Renal pelvis (tissue), 12 donors: ENCODE measurements at places on chromosomes 7 and 10. TPM values are rescaled to one million over a fixed set of nuclear protein-coding genes. Genes with fewer than 3 reads are reported as not detected.

GRCh38 chr10:110370006-110370405 is 65.3 kb upstream of the SMNDC1 start:
- no peak for DNase-seq

DNA sequence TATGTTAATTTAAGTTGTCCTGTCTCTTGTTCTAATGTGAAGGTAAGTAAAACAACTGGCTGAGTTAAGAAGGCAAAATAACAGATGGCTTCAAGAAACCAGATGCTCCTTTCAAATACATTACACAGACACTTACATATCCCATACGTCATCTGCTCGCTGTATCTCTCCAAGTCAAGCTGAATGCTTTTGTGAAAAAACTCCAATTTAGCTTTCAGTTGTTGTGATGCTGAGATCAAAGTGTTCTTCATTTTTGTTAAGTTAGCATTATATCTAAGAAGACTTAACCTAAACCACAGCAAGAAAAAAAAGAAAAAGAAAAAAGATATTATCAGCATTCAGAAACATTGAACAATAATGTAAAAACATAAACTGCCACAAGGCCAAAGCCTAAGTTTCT is 18.5 kb upstream of the ERLIN1 start:
- no peak for DNase-seq

DNA sequence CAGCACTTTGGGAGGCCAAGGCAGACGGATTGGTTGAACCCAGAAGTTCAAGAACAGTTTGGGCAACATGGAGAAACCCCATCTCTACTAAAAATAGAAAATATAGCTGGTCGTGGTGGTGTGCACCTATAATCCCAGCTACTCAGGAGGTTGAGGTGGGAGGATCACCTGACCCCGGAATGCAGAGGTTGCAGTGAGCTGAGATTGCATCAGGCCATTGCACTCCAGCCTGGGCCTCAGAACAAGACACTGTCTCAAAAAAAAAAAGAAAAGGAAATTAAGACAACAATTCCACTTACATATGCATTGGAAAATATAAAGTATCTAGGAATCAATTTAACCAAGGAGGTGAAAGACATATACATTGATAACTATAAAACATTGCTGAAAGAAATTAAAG is 7.2 kb upstream of the OGDH start:
- no peak for DNase-seq

GRCh38 chr7:154873500-154874121 is 129.3 kb downstream of the PAXIP1 start:
- no peak for DNase-seq

- DNase-seq = no peak
These were observed 8.6 kb downstream of the SCIN start for GRCh38 chr7:12578930-12579640.

DNA sequence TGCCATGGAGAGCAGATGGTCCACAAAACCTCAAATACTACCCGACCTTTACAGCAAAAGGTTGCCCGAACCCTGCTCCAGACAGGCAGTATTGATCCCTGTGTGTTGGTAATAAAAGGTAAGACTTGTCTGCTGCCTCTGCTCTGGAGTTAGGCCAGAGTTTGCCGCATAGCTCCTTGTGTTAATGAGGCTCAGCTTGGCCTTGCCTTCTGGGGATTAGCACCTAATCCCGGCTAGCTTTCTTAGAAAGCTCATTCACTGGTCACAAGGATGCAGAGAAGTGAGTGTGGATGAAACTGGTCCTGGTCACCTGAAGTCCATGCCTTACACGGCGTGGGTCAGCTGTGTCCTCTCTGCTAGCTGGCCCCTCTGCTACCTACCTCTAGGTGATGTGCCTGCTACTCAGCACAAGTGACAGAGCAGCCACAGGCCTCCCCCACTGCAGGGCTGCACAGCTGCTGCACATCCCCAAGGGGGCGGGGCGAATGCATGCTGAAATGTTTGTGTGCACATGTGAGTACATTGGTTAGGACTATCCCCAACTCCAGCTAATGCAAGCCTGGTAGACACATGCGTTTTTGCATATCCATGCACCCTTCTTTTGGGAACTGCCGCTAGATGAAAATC is 31.7 kb upstream of the SYPL1 start:
- no peak for DNase-seq

DNA sequence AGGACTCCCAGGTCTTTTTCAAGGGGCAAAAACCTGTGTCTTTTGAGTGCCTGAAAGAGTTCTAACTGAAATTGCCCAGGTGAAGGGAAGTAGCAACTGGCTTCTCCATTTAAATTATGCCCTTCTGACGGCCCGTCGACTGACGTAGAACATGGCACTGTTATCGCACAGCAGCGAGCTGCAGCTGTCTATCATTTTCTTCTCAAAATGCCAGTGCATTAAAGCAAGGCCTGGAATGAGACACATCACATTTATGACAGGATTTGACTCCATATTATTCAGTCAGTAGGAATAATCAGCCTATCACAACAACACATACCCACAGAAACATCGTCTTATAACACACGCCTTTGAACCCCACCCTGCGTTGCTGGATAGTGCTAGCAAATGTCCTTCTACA is 69.7 kb downstream of the CELF2 start:
- DNase-seq = no peak

GRCh38 chr10:97726636-97727178 is 10.2 kb upstream of the ZFYVE27 start:
- peak; percentile 83 for DNase-seq

The MARVELD1 gene
- 43.9 TPM for polyA plus RNA-seq

The OR9A2 gene
- polyA plus RNA-seq = not detected

The THSD7A gene
- 82.9 TPM for polyA plus RNA-seq
